ENCODE measurements at places on chromosomes 4 and X. TPM values are rescaled to one million over a fixed set of nuclear protein-coding genes. Genes with fewer than 3 reads are reported as not detected.

Gene GAB3
- total RNA-seq, result 6.2 TPM

Gene MRFAP1L1
- 57.7 TPM for total RNA-seq

Gene TCEAL2
- total RNA-seq, result 0.53 TPM

Gene CYSLTR1
- total RNA-seq, result 6.6 TPM

Gene SLC25A14
- total RNA-seq, result 14.3 TPM
